ENCODE measurements at places on chromosomes 3 and 15.

DNA sequence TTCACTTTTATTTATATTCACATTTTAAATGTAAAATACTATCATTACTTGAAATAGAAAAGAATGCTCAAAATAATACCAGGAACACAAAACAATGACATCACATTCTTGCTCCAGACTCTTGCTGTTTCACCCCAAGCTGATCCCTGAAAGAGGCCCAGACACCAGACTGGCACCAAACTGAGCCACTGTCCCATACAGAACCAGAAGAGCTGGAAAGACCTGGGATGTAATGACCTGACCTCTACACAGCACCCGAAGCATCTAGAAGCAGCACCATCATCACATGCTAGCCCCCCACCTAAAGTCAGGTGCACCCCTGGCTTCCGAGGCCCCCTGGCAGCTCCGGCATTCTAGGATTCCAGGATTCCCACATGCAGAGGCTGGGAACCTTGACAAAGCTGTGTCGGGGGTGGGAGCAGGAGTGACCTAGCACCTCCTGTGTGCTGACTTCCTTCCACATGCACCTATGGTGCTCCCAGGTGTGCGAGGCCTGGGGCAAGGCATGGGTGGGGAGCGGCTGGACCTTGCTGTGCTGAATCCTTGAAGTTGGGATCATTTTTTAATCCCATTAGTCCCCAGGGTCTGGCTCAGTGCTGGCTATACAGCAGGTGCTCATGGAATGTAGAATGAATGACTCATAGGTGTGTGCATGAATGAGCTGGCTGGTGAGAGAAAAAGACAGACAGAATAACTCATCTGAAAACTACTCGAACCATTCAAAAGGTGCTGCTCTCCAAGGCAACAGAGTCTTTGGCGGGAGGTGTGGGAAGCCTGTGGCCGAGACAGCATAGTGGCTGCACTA is 144.7 kb upstream of the IQSEC1 start:
- no peaks in the 10 kb centered on the region for H3K27me3 ChIP-seq
- no peak overlapping the region for H3K4me3 ChIP-seq
- no peaks in the 10 kb centered on the region for H3K36me3 ChIP-seq
- no peaks in the 10 kb centered on the region for H3K4me1 ChIP-seq
- no peak overlapping the region for H3K27ac ChIP-seq

GRCh38 chr3:126889276-126890201 is 93.4 kb upstream of the PLXNA1 start:
- H3K36me3 ChIP-seq: no peaks in the 10 kb centered on the region
- H3K27me3 ChIP-seq: peaks cover 49% of the 10 kb centered on the region
- H3K4me3 ChIP-seq: no peak overlapping the region
- H3K27ac ChIP-seq: no peak overlapping the region

GRCh38 chr3:129593595-129594339 is 12.7 kb downstream of the PLXND1 start:
- peaks cover 72% of the 10 kb centered on the region for H3K4me1 ChIP-seq
- H3K4me3 ChIP-seq: no peak overlapping the region
- peak overlapping the region; percentile 73 for H3K27ac ChIP-seq
- no peaks in the 10 kb centered on the region for H3K36me3 ChIP-seq

- DNase-seq: no peak
- H3K27me3 ChIP-seq: no peaks in the 10 kb centered on the region
- H3K4me3 ChIP-seq: no peak overlapping the region
- H3K27ac ChIP-seq: no peak overlapping the region
Measured at GRCh38 chr15:101305820-101306255, 10.8 kb upstream of the SNRPA1 start.

GRCh38 chr3:123505820-123506219 is 56.9 kb upstream of the ADCY5 start:
- H3K4me1 ChIP-seq: no peaks in the 10 kb centered on the region
- no peaks in the 10 kb centered on the region for H3K27me3 ChIP-seq
- H3K27ac ChIP-seq: no peak overlapping the region
- peaks cover 1% of the 10 kb centered on the region for H3K36me3 ChIP-seq
- DNase-seq: no peak

- H3K36me3 ChIP-seq: peaks cover 49% of the 10 kb centered on the region
- H3K27ac ChIP-seq: no peak overlapping the region
- H3K27me3 ChIP-seq: no peaks in the 10 kb centered on the region
- DNase-seq: no peak
- H3K4me3 ChIP-seq: no peak overlapping the region
Measured at GRCh38 chr3:94070341-94070911, 7.6 kb downstream of the NSUN3 start.

- no peak overlapping the region for H3K4me3 ChIP-seq
- no peak overlapping the region for H3K27ac ChIP-seq
- peaks cover 32% of the 10 kb centered on the region for H3K27me3 ChIP-seq
- no peaks in the 10 kb centered on the region for H3K36me3 ChIP-seq
Measured at GRCh38 chr15:39285071-39285470, 295.8 kb upstream of the THBS1 start.

DNA sequence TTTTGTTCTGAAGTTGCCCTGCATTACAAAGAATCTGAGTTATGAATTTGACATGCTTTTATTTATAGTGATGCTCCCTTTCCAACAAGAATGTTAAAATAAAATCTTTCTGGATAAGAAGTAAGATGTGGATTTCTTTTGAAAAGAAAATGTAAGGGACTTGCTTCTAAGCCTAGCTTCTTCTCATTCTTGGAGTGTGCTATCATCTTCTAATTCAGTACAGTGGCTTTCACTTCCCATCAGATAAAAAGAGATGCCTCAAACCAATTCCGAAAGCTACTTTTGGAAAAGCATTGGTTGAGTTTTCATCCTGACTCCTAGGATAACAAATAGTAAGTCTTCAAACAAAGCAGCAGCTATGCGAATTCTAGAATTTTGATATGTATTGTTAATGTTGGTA is 197.0 kb upstream of the ZPLD1 start:
- no peak for DNase-seq
- no peaks in the 10 kb centered on the region for H3K36me3 ChIP-seq
- H3K27ac ChIP-seq: no peak overlapping the region
- no peaks in the 10 kb centered on the region for H3K27me3 ChIP-seq
- H3K4me3 ChIP-seq: no peak overlapping the region
- no peaks in the 10 kb centered on the region for H3K4me1 ChIP-seq

DNA sequence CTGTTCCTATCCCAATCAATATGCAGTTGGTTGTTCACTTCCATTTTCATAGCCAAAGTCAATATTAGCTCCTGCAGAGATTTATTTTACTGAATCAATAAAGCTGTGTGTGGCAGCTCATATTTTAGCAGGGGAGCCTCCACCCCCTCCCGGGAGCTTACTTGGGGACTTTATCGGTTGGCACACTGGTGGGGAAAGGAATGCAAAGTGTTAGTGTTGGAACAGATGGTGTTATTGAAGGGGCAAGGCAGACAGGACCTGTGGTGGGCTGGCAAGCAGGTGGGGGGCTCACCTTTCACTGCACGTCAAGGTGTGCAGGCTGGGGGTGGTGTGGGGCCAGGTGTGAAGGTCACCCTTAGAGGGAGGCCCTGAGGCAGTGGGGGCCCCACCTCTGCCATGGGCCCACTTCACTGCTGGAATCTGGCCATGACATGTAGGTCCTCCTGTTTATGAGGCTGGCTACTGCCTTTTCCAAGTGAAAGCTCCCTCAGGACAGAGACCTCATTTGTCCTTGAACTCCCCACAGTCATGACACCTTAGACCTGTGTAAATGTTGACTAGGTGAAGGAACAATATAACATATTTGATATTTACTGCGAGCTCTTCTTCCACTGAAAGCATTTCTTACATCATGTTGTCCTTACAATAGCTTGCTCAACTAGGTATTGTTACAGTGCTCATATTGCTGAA is 44.0 kb upstream of the SEC22A start:
- H3K27ac ChIP-seq: no peak overlapping the region
- DNase-seq: no peak

DNA sequence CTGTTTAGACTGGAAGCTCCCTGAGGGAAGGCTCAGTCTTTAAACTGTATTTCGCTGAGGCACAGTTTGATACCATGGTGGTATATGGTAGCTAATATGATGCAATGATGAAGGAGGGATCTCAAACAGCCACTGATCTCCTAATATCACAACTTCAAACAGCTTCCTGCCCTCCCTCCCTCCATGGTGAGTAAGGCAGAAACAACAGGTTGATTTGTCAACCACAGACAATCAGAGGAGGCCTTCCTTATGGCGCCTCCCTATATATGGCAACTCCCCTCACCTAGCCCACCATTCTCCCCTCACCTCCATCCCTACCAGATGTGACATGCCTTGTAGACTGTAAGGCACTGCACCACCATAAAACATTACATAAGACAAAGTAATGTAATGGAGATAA is 316.5 kb upstream of the ICE2 start:
- no peak for DNase-seq
- no peaks in the 10 kb centered on the region for H3K27me3 ChIP-seq
- H3K4me1 ChIP-seq: no peaks in the 10 kb centered on the region
- H3K4me3 ChIP-seq: no peak overlapping the region
- H3K36me3 ChIP-seq: no peaks in the 10 kb centered on the region
- no peak overlapping the region for H3K27ac ChIP-seq

GRCh38 chr3:4990069-4990468 is 10.8 kb downstream of the BHLHE40 start:
- peak overlapping the region; percentile 77 for H3K27ac ChIP-seq
- H3K36me3 ChIP-seq: no peaks in the 10 kb centered on the region
- peaks cover 55% of the 10 kb centered on the region for H3K4me1 ChIP-seq
- DNase-seq: peak; percentile 84
- no peak overlapping the region for H3K4me3 ChIP-seq

GRCh38 chr3:102089239-102089638 is 239.9 kb downstream of the NFKBIZ start:
- no peaks in the 10 kb centered on the region for H3K27me3 ChIP-seq
- H3K4me3 ChIP-seq: no peak overlapping the region
- H3K4me1 ChIP-seq: no peaks in the 10 kb centered on the region
- no peak overlapping the region for H3K27ac ChIP-seq
- no peaks in the 10 kb centered on the region for H3K36me3 ChIP-seq
- DNase-seq: no peak

- H3K27me3 ChIP-seq: no peaks in the 10 kb centered on the region
- DNase-seq: no peak
- H3K4me1 ChIP-seq: no peaks in the 10 kb centered on the region
- no peaks in the 10 kb centered on the region for H3K36me3 ChIP-seq
Measured at GRCh38 chr3:62688050-62688449, 187.2 kb downstream of the CADPS start.

DNA sequence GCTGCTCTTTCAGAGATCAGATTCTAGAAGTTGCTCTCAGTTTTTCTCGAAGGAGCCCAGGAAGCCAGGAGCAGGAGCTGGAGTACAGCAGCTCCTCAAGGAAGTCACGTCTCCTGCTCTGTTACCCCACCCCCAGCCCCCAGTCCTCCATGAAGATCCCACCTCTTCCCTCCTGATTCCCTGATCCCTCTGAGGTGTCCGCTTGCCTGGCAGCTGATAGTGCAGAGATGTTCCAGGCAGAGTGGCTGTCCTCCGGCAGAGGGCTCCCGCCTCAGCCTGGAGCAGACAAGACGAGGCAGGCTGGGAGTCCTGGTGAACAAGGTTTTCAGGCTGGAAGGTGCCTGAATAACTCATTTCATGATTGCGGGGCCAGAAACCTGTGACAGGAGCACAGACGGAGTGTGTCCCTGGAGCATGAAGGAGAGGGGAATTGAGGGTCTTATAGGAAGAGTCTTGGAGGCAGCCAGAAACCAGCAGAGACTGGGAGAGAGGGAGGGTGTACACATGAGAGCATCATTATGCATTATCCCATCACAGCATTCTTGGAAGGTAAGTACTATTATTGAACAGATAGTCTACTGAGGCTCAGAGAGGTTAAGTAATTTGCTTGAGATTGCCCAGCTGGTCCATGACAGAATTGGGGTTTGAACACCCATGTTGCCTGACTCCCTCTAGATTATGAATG is 1.2 kb downstream of the HRH1 start:
- no peak for DNase-seq
- H3K27me3 ChIP-seq: peaks cover 43% of the 10 kb centered on the region
- peaks cover 43% of the 10 kb centered on the region for H3K4me1 ChIP-seq
- no peak overlapping the region for H3K4me3 ChIP-seq
